ENCODE measurements at places on chromosomes 3 and 15.

GRCh38 chr3:100993309-100993708 lies at the start of gene ABI3BP:
Gene ABI3BP, minus strand, starts transcription at chr3:100993421. Its CDS starts 37 bp downstream, at chr3:100993384.
- DNase-seq, result no peak

DNA sequence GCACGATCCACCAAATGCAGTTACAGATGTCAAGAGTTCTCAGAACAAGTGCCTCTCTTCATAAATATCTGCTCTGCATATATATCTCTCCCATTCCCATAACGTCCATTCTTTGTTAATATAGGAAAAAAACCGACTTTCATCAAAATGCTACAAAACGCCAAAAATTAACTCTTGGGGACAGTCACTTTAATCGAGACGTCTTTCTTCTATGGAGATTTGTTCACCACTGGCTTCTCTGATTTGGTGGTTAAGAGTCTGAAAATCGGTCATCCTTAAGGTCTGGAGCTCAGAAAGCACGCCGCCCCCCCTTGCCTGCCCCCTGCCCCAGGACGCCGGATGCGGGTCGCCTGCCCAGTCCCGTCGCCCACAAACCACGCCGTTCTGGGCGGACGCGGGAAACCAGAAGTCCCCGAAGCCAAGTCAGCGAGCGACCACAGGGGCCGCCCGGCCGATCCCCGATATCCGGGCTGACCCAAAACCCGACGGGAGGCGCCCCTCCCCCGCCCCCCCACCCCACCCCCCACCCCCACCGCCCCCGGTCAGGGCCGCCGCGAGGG lies 252.7 kb downstream of the TJP1 start:
- no peak for DNase-seq

- DNase-seq, result no peak
Measured at GRCh38 chr3:9866639-9867038, 13.4 kb downstream of the CIDEC start.

- DNase-seq, result no peak
Measured at GRCh38 chr3:110821586-110821985, 250.0 kb upstream of the NECTIN3 start.

DNA sequence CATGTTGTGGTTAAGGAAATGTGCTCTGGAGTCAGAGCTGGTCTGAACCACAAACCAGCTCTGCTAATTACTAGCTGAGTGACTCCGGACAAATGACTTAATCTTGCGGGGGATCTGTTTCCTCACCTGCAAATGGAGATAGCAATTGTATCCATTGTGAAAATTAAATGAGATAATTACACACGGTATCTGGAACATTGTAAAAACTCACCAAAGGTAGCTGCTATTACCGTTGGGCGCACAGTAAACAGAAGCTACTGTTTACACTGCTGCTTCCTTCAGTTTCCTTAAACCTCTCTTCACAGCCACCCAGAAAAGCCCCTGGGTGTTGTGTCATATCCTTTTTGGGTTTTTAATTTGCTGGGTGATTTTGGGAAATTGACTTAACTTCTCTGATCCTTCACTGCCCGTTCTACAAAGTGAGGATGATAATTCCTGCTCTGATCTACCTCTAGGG lies 107.8 kb downstream of the MEGF11 start:
- no peak for DNase-seq

DNA sequence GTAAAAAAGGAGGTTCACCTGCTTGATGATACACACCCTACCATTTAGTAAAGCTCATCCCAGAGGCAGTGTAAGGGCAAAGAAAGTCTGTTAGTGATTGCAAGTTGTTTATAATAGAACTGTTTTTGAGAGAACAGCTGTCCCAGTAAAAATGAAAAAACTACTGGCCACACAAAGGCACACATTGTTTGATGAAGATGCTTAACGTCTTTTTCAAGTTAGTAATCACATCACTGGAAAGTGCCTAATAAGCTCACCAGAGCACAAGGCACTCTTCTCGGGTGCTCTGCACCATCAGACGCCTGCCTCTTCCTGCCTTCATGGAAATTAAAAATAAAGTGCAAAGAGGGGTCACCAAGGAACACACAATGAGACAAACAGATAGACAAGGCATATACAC lies 186.9 kb downstream of the PDZRN3 start:
- no peak for DNase-seq

GRCh38 chr15:39235084-39235795 lies 345.6 kb upstream of the THBS1 start:
- DNase-seq, result no peak

DNA sequence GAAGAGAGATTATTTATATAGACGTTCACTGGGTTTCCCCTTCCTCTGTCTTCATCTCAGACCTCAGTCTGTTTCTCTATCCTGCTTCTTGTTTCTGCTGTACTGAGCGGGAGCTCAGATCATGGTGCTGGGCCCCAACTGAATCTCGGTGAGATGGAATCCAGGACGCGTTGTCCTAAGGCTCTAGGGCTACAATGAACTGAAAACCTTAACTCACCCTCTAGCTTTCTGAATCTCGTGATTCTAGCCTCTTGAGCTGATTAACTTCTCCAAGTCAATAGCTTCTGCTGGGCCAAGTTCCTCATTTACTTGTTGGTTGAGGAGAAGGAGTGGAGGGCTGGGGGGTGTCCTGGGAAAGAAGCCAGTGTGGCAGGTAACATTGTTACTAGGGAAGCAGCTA lies 32.7 kb upstream of the MAP3K13 start:
- no peak for DNase-seq

DNA sequence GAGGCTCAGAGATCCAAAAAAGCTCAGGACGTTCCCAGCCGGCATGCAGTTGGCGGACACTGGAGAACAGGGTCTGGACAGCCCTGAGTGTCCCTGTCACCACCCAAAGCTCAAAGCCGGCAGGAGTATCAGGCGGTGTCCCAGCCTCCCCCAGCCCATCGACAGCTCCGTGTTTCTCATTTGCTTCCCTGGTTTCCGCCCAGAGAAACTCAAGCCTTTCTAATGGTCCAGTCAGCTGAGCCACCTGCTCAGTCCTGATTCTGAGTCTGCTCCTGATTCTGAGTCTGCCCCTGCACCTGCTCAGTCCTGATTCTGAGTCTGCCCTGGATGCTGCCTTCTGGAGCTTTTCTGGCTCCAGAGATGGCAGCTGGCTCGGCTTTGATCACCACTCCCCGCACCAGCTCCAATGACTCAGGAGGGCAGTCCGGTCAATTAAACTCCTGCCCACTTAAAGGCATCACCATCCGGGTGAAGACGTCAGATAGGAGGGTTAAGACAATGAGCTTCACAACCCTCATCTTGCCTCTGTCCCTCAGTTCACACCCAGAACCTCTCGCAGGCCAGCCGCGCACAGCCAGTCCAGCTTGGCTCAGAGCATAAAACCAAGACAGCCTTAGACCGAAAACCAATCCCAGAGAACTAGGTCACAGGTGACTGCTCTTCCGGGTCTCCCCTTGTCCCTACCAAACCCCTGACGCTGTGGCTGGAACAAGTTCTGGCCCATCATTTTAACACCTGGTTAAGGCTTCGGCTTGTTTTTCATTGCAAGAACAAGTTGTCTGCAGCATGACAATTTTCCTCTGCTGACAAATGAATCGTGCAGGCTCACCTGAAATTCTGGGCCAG lies 6.8 kb downstream of the PCSK6 start:
- DNase-seq, result no peak

- no peak for DNase-seq
Measured at GRCh38 chr3:9784965-9785364, 7.3 kb downstream of the TADA3 start.

DNA sequence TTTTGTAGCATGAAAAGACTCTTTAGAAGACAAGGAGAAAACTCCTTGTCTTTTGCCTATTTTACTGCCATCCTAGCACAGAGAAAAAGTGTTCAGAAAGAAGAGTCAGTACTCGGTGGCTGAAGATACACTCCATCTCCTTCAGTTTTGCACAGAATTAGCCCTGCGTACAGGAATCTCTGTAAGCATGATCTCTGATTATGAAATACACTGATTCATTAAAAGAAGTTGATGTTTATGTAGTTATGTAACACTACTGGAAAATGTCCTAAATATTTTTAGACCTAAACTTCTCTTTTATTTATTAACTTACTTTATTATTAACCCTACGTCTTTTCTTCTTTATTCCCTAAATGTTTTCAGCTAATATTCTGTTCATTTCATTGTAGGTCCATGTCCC lies 138.4 kb downstream of the LEKR1 start:
- no peak for DNase-seq

GRCh38 chr3:159926573-159926972 lies 62.1 kb upstream of the IL12A start:
- DNase-seq, result no peak

DNA sequence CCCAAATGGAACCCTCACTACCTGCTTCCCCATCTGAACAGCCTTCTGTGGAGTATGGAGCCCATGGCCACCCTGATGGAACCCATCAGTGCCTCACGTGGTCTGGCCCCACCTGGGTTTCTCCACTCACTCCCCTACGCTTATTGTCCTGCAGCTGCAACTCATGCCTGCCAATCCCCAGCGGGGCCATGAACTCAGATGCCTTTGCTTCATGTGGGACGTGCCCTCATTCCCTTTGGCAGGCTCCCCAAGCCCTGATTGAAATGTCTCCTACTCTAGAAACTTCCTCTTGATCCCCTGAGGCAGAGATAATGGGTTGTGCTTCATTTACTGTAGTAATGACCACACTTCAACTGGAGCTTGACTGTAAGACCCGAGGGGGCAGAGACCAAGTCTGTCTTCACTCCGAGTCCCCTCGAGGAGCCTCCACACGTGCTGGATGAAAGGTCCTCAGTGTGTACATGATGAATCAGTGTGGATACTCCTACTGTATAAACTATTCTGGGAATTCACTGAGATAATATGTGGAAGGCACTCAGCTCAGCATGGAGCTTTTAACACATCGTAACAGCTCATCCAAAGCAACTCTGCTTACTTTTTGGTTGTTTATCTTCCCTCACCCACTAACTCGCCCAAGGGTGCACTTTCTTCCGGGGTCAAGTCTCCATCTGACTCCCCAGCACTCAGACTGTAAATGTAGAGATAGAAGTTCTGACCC lies 232.8 kb upstream of the BHLHE40 start:
- no peak for DNase-seq

DNA sequence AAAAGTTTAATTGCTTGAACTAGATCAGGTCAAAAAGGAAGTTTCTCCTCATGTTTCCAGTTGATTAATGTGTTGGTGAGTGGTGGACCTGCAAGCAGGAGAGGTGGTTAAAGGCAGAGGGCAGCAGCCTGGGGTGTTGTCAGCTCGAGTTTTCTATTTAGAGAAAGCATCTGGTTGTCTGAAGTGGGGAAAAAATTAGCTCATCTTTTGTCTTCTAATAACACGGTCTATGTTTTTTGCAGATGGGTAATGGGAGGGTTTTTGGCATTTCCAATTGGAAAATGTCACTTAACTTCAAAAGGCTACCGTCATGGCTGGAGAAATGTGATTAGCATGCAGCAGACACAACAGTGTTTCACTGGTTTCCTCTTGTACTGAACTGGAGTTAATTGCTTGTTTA lies 122.6 kb downstream of the ITPR1 start:
- no peak for DNase-seq

GRCh38 chr3:107345822-107346405 lies 31.3 kb upstream of the CCDC54 start:
- DNase-seq, result no peak

DNA sequence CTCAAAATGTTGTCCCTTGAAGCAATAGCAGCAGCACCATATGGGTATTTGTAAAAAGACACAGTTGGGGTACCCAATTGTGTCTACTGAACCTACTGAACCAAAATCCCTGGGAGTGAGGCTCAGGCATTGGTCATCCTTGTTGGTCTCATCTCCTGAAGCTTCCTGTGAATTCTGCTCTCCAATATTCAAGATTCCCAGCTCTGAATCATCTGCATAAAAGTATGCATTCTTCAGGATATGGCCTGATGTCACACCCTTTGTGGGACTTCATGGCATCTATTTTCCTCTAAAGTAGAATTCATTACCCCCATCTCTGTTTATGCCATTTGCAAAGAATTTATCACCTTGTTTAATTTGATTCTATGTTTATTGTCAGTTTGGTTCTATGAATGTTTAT lies 13.3 kb upstream of the PTX3 start:
- DNase-seq, result no peak
